ENCODE measurements at places on chromosomes 6 and 20. TPM values are rescaled to one million over a fixed set of nuclear protein-coding genes. Genes with fewer than 3 reads are reported as not detected.
A peak's percentile ranks its signal among the peaks of the same experiment; 100 is the strongest.

DNA sequence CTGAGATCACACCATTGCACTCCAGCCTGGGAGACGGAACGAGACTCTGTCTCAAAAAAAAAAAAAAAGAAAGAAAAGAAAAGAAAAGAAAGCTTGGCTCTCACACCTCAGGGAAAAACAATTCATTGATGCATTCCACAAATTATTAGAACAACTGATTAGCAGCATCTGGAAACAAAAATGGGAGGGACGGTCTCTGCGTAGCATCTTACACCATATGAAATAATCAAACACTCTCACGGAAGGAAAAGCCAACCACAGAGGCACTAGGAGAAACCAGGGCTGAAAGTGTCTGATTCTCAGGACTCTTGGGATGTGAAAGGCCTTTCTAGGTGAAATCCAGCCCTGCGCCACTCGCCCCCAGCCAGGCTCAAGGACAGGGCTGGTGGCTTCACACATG lies 2.3 kb upstream of the HELZ2 start:
- no peak overlapping the region for H3K4me3 ChIP-seq
- no peak overlapping the region for H3K27ac ChIP-seq
- peaks cover 29% of the 10 kb centered on the region for H3K27me3 ChIP-seq
- DNase-seq: no peak
- no peaks in the 10 kb centered on the region for H3K36me3 ChIP-seq

DNA sequence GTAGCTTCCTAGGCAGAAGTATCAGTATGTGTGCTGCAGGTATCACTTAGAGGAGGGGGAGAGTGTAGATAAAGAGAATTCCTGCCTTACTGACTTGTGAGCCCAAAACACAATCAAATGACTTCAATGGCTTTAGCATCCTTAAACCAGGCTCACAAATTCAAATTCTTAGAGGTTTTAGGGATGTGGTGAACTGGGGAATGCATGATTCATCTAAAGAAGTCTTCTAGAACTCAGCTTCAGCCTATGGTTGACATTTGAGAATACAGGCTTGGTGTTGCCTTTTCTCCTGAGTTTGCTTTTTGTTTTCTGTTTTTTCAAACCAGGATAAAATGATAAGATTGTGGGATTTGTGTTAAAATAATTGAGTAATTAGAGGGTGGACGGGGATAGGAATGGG lies 14.4 kb downstream of the SNRPC start:
- DNase-seq: no peak
- H3K27ac ChIP-seq: no peak overlapping the region
- H3K36me3 ChIP-seq: peaks cover 59% of the 10 kb centered on the region
- H3K27me3 ChIP-seq: no peaks in the 10 kb centered on the region
- no peak overlapping the region for H3K4me3 ChIP-seq

DNA sequence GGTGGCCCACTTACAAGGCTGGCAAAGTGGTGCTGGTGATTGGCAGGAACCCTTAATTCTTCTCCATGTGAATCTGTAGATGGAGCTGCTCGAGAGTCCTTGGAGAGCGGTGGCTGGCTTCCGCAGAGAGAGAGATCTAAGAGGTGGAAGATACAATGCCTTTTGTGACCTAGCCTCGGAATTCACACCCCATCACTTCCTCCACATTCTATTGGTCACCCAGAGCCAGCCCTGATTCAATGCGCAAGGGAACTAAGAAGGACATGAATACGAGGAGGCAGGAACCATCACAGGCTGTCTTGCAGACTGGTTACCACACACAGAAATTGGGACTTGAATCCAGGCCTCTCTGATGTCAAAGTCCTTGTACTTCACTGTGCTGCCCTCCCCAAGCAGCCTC lies 128.9 kb upstream of the PROKR2 start:
- H3K36me3 ChIP-seq: no peaks in the 10 kb centered on the region
- H3K4me1 ChIP-seq: no peaks in the 10 kb centered on the region
- H3K27me3 ChIP-seq: peaks cover 34% of the 10 kb centered on the region
- no peak for DNase-seq
- H3K27ac ChIP-seq: no peak overlapping the region
- no peak overlapping the region for H3K4me3 ChIP-seq

GRCh38 chr6:26304797-26305640 lies 60.0 kb upstream of the BTN3A2 start:
- DNase-seq: peak; percentile 73
- H3K36me3 ChIP-seq: no peaks in the 10 kb centered on the region
- H3K27me3 ChIP-seq: no peaks in the 10 kb centered on the region
- H3K4me3 ChIP-seq: peak overlapping the region; percentile 83

GRCh38 chr6:20712011-20712410 lies 177.8 kb downstream of the CDKAL1 start:
- H3K4me3 ChIP-seq: no peak overlapping the region
- DNase-seq: no peak
- peaks cover 22% of the 10 kb centered on the region for H3K4me1 ChIP-seq
- peaks cover 4% of the 10 kb centered on the region for H3K36me3 ChIP-seq

DNA sequence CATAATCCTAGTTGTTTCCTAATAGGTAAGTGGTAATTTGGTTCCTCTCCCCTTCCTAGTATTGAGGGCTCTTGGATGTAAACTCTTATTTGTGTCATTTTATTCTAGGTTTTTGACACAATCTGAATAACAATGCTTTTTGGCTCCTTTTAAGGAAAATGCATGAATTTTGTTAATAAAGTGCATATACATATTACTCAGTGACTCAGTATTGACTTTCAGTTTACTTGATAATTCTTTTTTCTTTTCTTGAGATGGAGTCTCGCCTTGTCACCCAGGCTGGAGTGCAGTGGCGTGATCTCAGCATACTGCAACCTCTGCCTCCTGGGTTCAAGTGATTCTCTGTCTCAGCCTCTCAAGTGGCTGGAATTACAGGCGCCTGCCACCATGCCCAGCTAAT lies 19.1 kb downstream of the ITCH start:
- H3K27me3 ChIP-seq: no peaks in the 10 kb centered on the region
- no peak overlapping the region for H3K4me3 ChIP-seq
- H3K36me3 ChIP-seq: peaks cover 23% of the 10 kb centered on the region

DNA sequence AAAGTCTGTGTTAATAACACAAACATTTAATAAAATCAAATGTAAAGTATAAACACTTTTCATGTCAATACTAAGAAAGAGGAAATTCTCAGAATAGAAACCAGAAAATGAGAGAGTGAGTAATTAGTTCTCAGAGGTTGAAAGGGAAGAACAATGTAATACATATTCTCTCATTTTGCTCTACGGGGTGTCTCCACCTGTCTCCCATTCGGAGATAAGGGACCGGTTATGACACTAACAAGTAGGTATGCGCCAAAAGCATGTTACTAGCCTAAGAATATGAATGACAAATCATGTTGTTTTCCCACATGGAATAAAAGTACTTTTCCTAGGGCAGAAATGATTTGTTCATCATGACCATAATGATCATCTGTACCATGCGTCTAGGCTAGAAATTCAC lies 35.6 kb upstream of the PRELID3B start:
- DNase-seq: no peak
- H3K4me3 ChIP-seq: no peak overlapping the region
- H3K27me3 ChIP-seq: peaks cover 22% of the 10 kb centered on the region
- H3K36me3 ChIP-seq: no peaks in the 10 kb centered on the region

GRCh38 chr20:45649312-45649863 lies 18.3 kb upstream of the WFDC9 start:
- H3K27me3 ChIP-seq: peaks cover 4% of the 10 kb centered on the region
- no peaks in the 10 kb centered on the region for H3K36me3 ChIP-seq
- H3K27ac ChIP-seq: no peak overlapping the region
- no peak for DNase-seq

DNA sequence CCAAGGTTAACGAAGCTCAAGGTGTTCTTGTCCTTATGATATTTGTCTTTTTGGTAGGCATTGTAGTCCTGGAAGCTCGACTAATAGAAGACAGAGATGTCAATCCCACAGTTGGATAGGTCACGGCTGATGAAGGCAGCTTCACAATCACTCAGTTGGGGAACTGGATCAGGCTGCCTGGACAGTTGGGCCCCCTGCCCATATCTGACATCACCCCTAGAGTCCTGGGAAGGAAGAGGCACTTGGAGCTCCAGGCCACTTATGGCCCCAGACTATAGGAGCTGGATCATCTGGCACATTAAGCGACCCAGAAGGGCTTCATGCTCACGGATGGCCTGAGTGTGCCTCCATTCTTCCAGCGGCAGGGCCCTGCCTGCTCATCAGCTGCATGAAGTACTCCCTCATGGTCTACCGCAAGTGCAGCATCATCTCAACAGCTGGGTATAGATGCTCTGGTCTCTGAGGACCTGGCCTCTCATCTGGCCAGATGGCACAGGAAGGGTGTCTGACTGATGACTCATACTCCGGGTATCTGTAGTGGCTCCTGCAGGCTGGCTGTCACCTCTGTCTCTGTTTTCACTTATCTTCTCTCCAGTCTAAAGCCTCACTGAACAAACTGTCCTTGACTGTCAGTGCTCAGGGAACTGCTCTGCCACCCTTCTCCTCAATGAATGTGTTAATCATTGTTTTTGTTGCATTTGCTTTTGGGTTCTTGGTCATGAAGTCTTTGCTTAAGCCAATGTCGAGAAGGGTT lies 29.2 kb upstream of the SSR1 start:
- H3K4me3 ChIP-seq: no peak overlapping the region
- H3K27ac ChIP-seq: no peak overlapping the region
- H3K27me3 ChIP-seq: peaks cover 23% of the 10 kb centered on the region
- DNase-seq: no peak
- H3K36me3 ChIP-seq: no peaks in the 10 kb centered on the region

GRCh38 chr6:150962436-150962835 lies 96.9 kb downstream of the MTHFD1L start:
- no peak for DNase-seq
- no peaks in the 10 kb centered on the region for H3K4me1 ChIP-seq
- no peaks in the 10 kb centered on the region for H3K27me3 ChIP-seq
- peaks cover 34% of the 10 kb centered on the region for H3K36me3 ChIP-seq
- H3K4me3 ChIP-seq: no peak overlapping the region

HCK gene
- not detected for total RNA-seq

DNAH8 gene
- total RNA-seq: not detected

HLA-DOB gene
- 15.6 TPM for total RNA-seq

SLC32A1 gene
- not detected for total RNA-seq

MCCD1 gene
- not detected for total RNA-seq
